ENCODE measurements at places on chromosomes 4 and X.

DNA sequence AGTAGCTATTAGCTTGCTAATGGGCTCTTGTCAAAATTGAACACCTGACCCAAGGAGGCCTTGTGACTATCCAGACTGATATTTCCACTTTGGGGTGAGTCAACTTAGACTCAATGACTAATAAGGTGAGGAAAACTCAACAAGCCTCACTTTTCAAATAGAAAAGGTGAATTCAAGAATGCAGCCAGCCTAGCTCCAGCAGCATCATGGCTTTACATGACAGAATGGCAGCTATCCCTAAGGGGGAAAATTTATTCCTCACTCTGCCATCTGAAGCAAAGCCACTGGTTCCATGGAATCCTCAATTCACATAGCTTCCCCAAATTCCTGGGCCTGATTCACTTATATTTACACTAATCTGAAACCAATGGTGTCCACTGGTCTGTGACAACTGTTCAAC lies 29.1 kb upstream of the RAB9B start:
- DNase-seq: no peak

- no peak for DNase-seq
Measured at GRCh38 chr4:19883841-19884240, 367.9 kb upstream of the SLIT2 start.

GRCh38 chr4:147015491-147015890 lies 69.8 kb upstream of the TTC29 start:
- DNase-seq: no peak

DNA sequence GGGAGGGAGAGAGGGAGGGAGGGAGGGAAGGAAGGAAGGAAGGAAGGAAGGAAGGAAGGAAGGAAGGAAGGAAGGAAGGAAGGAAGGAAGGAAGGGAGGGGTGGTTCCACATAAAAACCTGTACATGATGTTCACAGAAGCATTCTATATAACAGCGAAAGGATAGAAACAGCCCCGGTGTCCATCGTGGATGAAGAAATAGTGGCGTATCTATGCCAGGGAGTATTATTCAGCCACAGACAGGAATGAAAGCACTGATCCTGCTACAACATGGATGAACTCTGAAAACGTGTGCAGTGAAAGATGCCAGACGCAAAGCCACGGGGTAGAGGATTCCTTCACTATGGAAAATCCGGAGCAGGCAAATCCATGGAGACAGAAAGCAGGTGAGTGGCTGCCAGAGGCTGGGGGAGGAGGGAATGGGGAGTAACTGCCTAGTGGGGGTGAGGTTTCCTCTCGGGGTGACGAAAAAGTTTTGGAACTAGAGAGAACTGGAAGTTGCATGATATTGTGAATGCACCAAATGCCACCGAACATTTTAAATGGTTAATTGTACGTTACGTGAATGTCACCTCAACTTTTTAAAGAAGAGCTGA lies 92.2 kb downstream of the ABLIM2 start:
- no peak for DNase-seq

GRCh38 chr4:184534511-184535391 lies 60.4 kb upstream of the IRF2 start:
- DNase-seq: no peak

DNA sequence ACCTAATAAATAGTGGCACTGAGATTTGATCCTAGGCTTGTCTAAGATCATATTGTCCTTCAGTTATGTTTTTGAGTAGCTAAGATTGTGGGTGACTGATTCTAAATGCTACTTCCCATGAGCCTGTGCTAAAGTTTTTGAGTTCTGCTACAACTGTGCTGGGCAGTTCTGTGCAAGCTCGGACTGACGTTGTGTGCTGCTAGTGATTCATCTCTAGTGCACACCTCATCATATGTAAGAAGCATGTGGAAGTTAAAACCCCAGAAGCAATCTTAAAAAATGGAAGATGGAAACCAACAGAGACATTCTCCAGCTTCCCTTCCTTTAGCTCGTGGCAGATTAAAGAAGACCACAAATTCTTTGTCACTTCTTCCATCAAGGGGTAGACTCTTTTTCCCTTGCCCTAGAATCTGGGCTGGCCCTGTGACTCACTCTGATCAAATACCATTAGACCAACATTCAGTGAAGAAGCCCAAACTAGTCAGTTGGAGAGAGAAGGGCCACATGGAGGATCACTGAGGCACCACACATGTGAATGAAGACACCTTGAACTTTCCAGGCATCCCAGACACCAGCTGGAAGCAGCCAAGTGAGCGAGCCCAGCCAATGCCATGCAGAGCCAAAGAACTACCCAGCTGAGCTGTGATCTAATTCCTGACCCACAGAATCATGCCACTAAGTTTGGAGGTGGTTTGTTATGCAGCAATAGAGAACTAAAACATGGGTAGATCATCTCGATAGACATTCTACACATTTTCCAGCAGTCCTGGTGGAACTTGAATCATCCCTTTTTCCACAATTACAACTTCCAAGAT lies 16.8 kb downstream of the ARHGAP6 start:
- no peak for DNase-seq

DNA sequence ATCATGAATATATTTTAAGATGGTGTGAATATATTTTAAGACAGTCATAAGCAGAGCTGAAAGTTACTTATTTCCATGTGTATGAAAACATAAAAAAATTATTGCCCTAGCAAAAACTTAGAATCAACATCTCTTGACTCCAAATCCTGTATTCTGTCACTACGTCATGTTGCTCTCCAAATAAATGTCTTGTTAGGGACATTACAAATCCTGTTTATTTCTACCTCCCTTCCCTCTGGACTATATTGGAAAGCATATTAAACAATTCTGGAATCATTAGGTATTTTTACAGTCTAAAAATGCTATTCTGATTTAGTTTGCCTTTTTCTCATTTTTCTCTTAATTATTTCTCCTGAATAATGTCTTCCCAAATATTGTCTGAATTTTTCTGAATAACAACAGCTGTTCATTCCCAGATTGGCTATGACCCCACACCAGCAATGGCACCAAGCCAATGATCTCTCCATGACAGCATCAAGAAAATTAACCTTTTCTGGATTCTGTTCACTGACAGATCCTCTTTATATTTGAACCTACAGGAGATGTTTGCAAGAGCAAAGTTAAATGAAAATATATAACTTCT lies 523.1 kb downstream of the IQCM start:
- DNase-seq: no peak

GRCh38 chr4:70583952-70584834 lies 7.9 kb upstream of the AMBN start:
- DNase-seq: no peak

DNA sequence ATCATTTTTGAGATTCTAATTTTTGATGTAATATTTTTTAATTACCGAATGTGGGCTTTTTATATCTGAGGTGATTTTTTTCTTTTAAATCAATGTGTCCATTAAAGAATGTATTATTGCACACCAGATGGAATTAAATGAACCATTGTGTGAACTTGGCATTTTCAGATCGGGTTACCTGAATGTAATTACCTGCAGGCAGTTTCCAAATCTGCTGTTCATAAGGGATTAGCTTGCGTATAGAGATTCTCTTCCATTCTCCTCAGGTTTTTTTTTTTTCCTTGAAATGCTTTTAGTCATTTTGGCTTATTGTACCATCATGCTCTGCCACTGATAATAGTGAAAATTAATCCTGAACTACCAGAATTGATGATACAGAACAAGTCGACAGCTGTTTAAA lies 511.5 kb upstream of the ATOH1 start:
- no peak for DNase-seq

GRCh38 chr4:157072002-157072401 lies 3.9 kb upstream of the GLRB start:
- no peak for DNase-seq

- DNase-seq: no peak
Measured at GRCh38 chr4:26075583-26075982, 161.6 kb downstream of the SMIM20 start.

DNA sequence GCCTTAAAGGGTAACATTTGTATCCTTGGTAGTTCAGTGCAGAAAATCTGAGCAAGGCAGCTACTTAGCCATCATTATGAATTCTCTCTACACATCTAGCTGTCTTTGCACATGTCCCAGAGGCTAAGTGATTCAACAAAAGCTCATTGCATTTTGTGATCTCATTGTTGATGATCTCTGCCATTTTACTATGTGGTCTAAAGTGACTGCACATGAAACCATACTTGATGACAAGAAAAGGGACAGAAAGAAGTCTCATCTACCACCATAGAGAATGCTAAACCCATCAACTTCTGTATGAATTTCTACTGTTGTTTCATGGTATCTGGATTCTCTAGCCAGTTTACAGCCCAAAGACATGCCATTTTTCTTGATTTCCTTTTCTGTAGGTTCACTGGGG lies 5.9 kb upstream of the PGK1 start:
- no peak for DNase-seq

- DNase-seq: no peak
Measured at GRCh38 chr4:169024762-169025161, 14.7 kb upstream of the CBR4 start.

- DNase-seq: no peak
Measured at GRCh38 chrX:69065451-69065850, 99.8 kb downstream of the PJA1 start.

DNA sequence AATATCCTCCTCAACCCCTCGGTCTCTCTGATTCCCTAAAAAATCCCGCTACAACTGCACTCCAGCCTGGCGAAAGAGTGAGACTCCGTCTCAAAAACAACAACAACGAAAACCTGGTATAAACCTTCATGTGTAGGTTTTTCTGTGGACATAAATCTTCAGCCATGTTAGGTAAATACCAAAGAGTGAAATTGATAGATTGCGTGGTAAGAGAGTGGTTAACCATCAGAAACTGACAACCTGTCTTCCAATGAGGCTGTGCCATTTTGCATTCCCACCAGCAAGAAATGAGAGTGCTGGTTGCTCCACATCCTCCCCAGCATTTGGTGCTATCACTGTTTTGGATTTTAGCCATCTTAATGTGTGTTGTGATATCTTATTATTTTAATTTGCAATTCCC lies 10.9 kb downstream of the TBC1D19 start:
- DNase-seq: no peak

DNA sequence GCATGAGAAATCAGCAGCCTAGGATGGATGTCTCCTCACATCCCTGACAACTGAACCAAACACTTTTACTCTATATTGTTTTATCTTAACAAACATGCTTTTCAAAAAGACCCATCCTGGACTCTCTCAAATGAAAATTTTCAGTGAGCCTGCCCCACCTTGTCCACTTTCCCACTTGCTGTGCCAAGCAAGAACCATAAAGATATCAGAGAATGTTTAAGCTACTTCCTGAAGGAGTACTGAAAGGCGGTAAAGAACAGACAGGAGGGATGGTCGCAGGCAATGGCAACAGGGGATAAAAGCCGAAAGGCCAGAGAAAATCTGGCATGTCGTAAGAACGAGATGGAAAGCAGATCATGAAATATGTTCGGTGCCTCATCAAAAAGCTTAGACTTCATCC lies 10.5 kb downstream of the APBB2 start:
- DNase-seq: no peak

DNA sequence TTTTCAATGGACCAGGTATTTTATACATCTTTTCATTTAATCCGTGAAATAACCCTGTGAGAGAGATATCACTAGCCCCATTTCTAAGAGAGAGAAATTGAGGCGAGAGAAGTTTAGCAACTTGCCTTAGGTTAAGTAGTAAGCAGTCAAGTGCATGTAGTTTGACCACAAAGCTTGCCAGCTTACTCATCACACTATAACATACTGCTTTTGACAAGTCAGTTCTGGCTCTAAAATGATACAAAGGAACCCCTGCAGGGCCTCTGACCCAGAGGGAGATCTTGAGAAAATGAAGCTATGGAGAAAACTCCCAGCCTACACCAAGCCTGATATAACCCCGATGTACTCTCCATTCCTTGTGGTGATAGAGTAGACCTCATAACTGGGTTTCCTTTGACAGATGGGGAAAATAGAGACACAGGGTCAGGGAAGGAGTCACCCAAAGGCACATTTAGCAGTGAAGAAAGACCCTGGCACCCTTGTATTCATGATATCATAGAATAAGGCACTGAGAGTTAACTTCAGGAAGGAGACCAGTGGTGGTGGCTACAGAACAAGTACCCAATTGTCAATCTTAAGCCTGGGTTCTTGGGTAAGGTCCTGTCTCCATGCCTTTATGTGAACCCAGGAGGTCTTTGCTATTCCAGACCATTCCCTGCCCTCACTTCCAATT lies 60.2 kb upstream of the MSN start:
- no peak for DNase-seq

DNA sequence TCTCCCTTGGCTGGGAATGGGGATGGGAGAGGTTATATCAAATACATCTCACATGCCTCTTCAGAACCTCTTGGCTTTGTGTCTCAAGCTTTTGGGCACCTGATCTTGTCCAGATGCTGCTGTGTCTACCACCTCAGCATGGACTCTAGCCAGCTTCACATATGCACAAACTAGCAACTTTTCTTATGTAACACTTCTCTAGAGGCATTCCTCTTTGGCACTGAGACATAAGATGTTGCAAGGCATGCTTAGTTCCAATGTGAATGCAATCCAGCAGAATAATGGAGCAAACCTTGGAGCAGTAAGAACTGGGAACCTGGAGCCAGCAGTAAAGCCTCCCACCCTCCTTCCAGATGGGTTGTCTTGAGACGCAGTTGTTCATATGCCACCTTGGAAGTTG lies 113.4 kb upstream of the TMEM47 start:
- no peak for DNase-seq

- no peak for DNase-seq
Measured at GRCh38 chr4:102439236-102439614, 61.9 kb upstream of the NFKB1 start.

GRCh38 chrX:136879001-136879687 lies 1.4 kb downstream of the RBMX start:
- DNase-seq: no peak

DNA sequence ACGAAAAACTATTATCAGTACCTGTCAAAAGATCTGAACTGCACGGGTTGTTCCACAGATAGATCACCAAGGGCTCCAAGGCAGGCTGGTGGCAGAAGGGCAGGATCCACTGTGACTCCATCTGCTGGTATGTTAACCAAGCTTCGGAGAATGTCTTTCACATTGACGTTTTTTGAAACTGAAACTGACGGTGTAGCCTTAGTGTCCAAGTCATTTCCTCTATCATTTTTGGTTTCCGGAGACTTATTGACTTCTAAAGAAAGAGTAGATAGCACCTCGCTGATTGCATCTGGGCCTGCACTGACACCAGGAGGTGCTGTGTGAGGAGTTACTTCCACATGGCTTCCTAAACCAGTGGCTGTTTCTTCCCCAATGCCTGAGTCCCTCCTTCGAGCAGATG lies 186.9 kb downstream of the LRBA start:
- peak; percentile 13 for DNase-seq

DNA sequence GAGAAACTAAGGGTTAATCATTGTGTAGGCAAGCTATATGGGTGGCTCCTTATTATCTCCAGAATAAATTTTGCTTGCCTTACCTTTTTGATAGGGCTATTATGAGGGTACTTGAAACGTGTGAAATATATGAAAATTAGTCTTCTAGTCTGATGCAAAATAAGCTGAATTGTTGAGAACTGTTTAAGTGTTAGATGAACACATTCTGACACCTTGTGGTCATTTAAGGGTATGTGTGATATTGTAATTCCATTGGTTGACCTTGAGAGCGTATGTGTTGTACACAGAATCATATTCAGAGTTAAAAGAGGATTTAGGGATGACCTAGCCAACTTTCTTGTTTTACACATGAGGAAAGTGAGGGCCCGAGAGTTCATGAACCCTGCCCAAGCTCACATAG lies 44.6 kb upstream of the LINC00632 start:
- no peak for DNase-seq

All from stimulated activated CD4-positive, alpha-beta T cell treated with anti-CD3 and anti-CD28 coated beads, Interleukin-12 subunit alpha, Interleukin-12 subunit beta, amount 100 ng/mL, for 4 hours (primary cell).